Cortex of kidney (tissue), 1 donor: ENCODE measurements at places on chromosomes 5 and 9.

- DNase-seq, result no peak
These were observed 78.9 kb upstream of the PAPPA start for GRCh38 chr9:116074658-116075057.

- no peak for DNase-seq
These were observed 21.6 kb downstream of the ANKS6 start for GRCh38 chr9:98774746-98775145.

DNA sequence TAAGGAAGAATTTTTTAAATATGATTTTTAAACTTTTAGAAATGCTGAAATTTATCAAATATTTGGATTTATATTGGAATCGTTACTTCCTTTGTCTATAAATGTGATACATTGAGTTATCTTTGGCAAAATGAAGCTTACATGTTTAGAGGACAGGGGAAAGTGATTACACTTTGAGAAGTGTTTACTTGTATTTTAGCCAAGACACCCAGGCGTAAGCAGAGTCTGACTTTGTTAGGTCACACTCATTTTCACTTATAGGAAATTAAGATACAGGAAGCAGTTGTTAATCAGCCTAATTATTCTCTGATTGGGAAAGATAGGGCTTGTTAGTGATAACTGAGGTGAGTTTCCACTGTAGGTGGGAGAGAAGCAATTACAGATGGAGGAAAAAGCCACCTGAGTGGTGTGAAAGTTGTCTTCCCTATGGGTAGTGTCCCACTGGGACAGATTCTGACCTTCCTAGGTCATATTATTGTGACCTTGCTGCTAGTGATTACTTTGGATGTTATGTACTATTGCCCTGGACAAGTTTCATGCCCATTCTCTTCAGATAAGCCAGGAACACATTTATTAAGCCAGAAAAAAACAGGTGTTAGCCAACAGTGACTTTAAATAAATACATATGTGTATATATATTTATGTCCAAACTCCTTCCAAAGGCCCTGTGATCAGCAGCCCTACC lies 88.7 kb downstream of the UHRF2 start:
- no peak for DNase-seq

- DNase-seq, result no peak
These were observed 212.3 kb upstream of the MPDZ start for GRCh38 chr9:13491493-13492424.

GRCh38 chr9:33350310-33350709 lies 52.1 kb downstream of the AQP7 start:
- no peak for DNase-seq

GRCh38 chr5:152246401-152246800 lies 158.7 kb downstream of the NMUR2 start:
- DNase-seq, result no peak

- no peak for DNase-seq
These were observed 684 bp upstream of the PTGES2 start for GRCh38 chr9:128127990-128128835.

DNA sequence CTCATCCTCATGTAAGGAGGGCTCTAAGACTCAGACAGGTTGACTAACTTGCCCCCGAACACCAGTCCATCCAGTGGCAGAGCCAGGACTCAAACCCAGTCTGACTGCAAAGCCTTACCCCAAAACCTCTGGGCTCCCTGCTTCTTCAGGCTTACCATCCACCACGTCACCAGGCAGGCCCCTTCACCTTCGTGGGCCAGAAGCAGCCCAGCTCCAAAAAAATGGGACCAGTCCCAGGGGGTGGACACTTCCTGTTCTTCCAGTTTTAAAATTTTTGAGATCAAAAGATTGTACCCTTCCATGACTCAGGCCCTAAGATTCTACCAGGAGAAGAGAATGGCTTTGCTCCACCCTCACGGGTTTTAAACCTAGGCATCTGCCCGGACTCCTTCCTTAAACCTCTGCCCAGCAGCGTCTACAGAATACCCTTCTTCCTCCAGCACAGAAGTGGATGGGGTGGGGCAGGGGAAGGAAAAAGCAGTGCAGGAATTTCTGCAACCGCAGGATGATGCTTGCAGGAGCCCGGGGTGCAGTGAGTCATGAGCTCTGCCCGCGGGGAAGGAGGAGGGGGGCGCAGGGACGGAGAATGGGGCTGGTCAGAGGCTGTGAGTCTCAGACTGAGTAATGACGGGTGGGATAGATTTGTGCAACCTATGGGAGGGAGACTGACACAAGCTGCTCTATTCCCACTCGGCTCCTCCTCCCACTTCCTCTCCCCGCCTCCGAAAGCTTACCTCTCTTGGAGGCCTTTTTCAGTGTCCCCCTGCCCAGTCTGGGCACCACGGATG lies 50.4 kb upstream of the STXBP1 start:
- DNase-seq, result no peak

DNA sequence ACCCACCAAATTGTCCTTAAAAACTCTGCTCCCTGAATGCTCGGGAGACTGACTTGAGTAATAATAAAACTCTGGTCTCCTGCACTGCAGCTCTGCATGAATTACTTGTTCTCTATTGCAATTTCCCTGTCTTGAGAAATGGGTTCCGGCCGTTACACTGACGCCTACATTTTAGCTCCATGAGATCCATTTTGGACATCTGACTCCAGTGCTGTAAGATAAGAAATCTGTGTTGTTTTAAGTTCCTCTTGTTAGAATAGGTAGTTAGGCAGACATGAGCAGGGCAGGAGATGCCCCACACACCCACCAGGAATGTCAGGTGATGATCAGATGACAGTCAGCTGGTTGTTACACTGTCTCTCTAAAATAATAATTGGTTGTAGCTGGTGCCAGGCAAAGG lies 125.8 kb upstream of the SHB start:
- no peak for DNase-seq

DNA sequence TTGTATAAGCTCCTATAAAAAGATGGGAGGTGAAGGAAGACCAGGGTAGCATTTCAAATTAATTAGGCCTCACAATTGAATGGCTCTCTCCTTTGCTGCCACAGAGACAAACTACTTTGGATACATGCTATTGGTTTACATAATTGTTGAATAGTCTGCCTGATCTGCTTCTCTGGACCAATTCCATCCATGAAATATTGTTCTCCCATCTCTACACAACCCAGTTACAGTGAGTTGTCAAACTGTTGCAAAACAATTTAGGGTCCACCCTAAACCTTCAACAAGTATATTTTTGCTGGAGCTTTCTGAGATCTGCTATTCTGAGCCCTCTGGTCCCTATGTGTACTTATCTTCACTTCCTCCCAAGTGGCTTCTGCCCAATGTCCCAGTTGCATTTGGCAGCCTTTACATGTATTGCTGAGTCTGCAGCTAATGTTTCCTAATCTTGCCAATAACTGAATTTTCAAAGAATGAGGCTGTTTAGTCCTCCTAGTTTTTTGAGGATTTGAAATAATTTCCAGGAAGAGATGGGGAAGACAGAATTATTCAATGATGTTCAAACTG lies 38.9 kb downstream of the AGTPBP1 start:
- DNase-seq, result no peak

DNA sequence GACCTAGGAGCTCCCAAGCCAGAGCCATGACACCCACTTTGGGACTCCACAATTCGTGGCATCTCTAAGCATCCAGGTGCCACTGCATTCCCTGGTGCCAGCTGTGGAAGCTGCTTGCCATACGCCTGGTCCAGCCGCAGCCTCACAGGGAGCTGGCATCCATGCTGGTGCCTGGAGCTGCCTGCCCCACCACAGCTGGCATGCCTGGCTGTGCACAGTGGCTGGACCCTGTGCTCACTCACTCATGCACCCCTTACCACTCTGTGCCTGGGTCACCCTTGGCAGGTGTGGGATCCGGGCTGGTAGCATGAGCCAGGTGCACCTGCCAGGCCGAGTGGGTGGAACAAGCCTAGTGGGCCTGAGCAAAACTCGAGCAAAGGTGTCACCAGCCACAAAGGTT lies 90.1 kb downstream of the CAVIN4 start:
- DNase-seq, result no peak

DNA sequence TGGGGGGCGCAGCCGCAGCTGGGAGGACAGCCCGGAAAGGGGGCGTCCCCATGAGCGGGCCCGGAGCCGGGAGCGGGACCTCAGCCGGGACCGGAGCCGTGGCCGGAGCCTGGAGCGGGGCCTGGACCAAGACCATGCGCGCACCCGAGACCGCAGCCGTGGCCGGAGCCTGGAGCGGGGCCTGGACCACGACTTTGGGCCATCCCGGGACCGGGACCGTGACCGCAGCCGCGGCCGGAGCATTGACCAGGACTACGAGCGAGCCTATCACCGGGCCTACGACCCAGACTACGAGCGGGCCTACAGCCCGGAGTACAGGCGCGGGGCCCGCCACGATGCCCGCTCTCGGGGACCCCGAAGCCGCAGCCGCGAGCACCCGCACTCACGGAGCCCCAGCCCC lies 47.0 kb downstream of the TJP2 start:
- no peak for DNase-seq

- no peak for DNase-seq
These were observed 34.5 kb downstream of the PRRT1B start for GRCh38 chr9:131579789-131580211.

DNA sequence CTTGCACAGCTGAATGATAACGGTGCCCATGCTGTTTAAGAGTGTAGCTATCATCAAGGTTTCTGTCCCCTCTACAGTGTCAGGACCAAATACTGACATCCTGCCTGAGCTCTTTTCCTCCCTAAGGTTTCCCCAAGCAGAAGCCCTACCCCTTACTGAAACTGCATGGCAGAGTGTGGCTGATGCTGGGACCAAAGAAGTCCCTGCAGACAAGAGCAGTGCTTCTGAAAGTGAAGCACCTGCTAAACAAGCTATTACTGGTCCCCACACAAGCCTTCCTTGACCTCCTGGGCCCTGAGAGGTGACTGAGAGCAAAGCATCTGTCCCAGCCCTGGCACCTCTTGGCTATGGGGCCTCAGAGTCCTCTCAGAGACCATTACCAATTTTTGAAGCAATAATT lies 56.1 kb downstream of the CFAP90 start:
- DNase-seq, result no peak

- no peak for DNase-seq
These were observed 14.9 kb downstream of the ARHGEF28 start for GRCh38 chr5:73640861-73641320.

DNA sequence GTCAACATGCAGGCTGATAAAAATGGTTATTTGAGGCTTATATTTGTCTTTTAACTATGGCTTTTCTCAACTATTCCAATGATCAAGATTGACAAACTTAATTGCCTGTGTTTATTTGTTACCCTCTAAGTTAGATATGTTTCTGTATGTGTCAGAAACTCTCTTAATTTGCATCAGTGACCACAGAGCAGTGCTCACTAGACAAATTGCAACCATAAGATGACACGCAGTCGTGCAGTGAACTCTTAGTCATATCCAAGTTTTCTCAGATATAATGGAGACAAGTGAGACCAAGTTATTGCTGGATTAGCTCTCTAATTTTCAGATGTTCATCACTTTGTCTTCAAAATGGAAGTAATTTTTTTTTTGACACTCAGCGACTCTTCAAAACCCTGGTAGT lies 342.2 kb upstream of the RFX3 start:
- DNase-seq, result no peak

GRCh38 chr9:14730461-14730898 lies 7.9 kb upstream of the CER1 start:
- no peak for DNase-seq

GRCh38 chr9:129380961-129381401 lies 202.9 kb upstream of the IER5L start:
- DNase-seq, result no peak

DNA sequence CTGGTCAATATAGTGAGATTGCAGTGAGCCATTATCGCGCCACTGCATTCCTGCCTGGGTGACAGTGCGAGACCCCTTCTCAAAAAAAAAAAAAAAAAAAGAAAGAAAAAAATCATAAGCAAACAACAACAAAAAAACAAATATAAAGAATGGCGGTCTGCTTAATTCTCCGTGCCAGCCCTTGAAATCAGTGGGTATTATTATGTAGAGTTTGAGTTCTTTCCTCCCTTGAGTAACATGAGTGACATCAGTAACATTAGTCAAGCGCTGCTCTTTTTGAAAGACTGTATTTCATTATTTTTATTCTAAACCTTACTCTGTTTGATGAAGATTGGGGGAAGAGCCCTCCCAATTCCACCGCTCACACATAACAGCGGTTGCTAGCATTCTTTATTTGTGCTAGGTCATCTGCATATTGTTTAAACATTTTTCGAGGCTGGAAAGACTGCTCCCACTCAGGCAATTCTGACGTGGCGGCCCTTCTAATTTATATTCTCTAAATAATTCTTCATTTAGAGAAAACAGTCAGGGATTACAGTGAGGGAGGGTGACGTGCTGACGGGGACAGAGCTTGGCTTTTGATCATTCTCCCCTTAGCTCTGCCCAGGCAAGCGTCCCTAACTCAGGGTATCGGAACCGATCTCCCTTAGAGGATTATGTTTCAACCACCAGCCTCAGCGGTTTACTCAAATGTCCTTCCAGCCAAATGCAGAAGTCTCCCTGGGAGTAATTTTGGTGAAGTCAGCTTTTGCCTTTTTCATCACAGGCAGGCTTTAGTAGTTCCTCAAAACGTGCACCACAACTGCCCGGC lies 860 bp upstream of the MARCHF6 start:
- DNase-seq, result no peak

GRCh38 chr9:109426626-109427402 lies 71.3 kb downstream of the PTPN3 start:
- no peak for DNase-seq

GRCh38 chr5:73820326-73820725 lies 194.3 kb downstream of the ARHGEF28 start:
- DNase-seq, result no peak

GRCh38 chr5:73126381-73126780 lies 6.0 kb downstream of the TMEM171 start:
- DNase-seq, result no peak

GRCh38 chr9:103397868-103398600 lies 402.9 kb downstream of the CYLC2 start:
- no peak for DNase-seq

GRCh38 chr9:114962809-114963208 lies 32.4 kb upstream of the TNFSF8 start:
- DNase-seq, result no peak

GRCh38 chr5:7395947-7396712 lies at the start of gene ADCY2:
TSS of gene ADCY2 (plus strand) at chr5:7396138. CDS start at chr5:7396297, 159 bp downstream.
- no peak for DNase-seq

DNA sequence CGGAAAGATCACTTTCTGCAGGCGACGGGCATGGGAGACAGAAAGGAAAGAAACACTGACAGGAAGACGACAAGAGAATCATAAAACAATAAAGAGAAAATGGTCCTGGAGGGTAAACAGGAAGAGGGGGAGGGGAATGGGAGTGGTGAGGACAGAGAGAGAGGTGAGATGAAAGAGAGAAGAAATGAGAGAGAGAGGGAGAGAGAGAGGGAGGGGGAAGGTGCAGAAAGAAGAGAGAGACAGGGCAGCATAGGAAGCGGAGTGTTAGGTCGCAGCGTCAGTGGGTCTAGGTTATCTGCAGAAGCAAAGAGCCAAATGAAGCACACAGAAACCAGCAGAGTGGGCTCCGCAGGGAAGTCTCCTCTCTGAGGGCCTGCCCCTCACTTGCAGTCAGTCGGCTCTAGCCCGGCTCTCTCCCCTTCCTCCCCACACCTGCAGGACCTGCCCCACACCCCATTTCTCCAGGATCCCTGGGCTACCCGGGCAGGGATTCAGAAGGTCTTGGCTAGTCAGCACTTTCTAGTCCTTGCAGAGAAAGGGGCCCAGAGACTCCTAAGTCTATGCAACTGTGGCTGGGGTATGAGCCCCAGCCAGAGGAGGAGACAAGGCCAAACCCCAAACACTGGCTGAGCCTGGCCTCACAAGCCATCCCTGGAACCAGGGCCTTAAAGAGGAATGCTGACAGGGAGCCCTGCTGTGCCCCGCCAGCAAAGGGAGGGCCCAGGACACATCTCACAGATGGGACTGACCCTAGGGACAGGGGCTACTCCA lies 29.7 kb upstream of the MEIKIN start:
- no peak for DNase-seq

- DNase-seq, result no peak
These were observed 31.3 kb downstream of the MARCHF3 start for GRCh38 chr5:126998895-126999570.
